ENCODE measurements at places on chromosomes 16 and 17.

DNA sequence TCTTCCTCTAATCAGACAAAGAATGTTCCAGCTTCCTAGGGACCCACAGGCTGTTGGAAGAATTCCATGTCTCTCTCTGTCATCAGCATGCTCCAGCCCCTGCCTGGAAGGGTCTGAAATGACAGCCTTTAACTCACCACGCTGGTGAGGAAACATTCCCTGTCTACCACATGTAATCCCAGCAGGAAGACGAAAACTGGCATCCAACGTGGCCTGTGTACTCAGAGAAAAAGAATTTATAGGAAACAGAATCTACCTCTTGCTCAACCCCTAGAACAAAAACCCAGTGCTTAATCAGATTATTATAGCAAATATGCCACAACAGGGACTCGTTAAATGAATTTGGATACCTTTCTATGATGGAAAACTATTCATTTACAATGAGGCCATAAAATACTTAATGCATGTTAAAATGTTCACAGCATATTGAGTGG lies 147.3 kb upstream of the FOXF1 start:
- no peak for DNase-seq

- no peak for DNase-seq
Measured at GRCh38 chr16:8184854-8185253, 405.5 kb downstream of the TMEM114 start.

DNA sequence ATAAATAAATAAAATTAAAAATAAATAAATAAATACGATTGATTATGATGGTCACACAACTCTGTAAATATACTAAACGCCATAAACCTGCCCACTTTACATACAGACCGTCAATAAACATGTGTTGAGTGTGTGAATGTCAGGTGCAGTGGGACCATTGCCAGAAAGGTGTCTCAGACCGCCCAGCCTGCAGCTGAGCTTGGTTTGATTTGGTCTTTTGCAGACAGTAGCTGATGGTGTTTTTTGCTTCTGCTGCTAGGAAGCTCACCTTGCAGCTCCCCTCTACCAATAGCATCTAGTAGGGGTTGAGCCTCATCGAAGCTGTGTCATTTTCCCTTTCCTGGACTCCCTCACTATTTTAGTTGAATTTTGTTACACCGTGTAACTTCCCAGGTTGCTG lies 23.5 kb downstream of the UBALD1 start:
- no peak for DNase-seq

- DNase-seq = no peak
Measured at GRCh38 chr16:11414815-11415775, 69.8 kb downstream of the RMI2 start.

DNA sequence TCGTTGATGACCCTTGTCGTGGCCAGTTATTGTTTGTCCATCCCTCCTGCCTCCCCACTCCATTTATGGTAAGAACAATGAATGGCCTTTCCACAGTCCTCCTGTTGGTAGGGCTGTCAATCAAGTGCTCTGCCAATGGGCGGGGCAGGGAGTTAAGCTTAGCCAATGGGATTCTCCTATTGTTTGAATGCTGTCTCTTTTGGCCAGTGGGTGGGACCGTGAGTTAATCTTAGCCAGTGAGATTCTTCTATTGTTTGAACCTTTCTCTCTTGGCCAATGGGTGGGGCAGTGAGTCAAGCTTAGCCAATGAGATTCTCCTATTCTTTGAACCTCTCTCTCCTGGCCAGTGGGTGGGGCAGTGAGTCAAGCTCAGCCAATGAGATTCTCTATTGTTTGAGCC lies 85.4 kb downstream of the IRX3 start:
- DNase-seq = no peak

GRCh38 chr17:38732376-38733281 lies 2.5 kb downstream of the CISD3 start:
- no peak for DNase-seq

GRCh38 chr16:87416826-87417527 lies 24.8 kb downstream of the MAP1LC3B start:
- no peak for DNase-seq

GRCh38 chr17:28959471-28959871 lies 8.2 kb upstream of the PHF12 start:
- DNase-seq = no peak

DNA sequence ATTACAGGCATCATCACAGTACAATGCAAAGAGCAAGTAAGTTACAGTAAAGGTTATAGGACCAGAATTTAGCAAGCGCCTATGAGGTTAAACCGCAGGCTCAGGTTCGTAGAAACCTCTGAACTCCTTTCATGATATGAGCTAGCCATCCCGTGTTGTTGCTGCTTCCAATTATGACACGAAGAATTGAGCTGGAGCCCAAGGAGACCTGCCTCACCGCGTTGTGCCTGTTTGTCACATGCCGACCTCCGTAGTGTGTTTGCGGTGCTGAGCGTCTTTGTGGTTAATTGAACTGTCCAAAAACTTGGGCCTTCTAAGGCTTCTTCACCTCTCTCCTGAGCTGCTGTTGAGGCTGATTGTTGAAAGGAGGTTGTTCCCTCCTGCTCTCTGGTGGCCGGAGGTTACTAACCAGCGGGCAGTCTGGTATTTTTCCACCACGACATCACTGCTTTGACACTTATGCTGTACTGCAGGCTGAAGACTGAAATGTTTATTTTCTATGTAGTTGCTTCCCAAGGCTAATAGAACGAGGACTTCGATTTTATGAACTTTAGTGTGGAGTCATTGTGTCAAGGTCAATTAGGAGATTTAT lies 67.5 kb downstream of the SEC14L1 start:
- DNase-seq = peak; percentile 37

GRCh38 chr16:17291289-17291688 lies 179.5 kb downstream of the XYLT1 start:
- no peak for DNase-seq

DNA sequence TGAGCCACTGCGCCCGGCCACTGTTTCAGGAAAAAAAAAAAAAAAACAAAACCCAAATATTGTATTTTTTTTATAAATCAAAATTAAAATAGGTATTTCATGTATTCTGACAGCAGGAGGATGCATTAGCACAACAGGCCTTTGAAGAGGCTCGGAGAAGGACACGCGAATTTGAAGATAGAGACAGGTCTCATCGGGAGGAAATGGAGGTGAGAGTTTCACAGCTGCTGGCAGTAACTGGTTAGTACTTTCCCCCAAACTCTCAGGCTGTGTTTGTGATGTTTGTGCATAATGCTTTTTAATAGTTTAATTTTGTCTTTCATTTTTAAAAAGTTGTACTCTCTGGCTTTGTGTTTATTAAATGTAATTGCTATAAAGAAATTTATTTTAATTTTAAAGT lies 27.6 kb upstream of the PHAF1 start:
- no peak for DNase-seq

- peak; percentile 74 for DNase-seq
Measured at GRCh38 chr17:33725675-33726271, 432.7 kb upstream of the ASIC2 start.

DNA sequence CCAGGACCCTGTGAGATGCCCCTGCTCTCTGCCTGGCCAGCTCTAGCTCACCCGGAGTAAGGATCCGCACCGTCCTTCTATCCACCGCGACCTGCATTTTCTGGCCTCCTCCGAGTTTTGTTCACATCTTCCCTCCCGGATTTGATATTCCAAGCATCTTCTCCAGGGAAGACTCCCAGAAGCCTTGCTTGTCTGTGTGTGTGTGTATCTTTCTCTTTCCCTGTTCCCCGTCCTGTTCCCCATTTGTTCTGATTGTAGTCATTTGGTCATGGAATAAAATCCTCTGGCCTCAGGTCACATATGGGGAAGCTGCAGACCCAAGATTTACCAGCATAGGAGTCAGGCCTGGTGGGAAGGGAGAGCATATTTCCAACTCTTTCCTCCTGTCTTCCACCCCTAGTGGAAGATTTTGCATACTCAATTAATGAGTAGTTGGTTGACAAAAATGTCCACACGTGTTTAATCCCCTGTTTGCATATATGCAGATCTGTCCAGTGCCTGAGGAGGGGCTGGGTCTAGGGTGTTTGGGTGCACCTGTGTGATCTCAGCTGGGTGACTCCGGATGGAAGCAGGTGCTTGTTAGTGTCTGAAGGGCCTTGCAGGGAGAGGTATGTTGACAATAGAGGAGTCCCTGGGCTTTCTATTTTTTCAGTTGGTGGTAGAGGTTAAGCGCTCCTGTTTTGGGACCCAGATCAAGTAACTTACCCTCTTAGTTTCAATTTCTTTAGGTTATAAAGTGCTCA lies 1.9 kb downstream of the PRAC1 start:
- no peak for DNase-seq

- DNase-seq = no peak
Measured at GRCh38 chr16:69922200-69922599, 28.9 kb upstream of the CLEC18A start.

DNA sequence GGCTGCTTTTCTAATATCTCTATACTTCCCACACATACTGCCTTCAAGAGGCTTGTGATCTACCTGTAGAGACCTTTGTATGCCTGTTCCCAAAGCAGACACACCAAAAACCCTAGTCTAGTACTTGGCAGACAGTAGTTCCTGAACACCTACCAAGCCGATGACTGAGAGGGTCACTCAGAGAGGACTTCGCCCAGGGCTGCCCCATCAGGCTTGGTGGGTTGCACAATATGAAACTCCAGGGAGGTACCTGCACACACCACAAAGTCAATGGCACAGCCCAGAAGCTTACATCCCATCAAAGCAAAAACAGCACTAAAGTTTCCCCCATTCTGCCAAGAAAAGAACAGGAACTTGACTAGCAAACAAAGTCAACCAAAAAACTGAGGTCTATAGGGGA lies 30.3 kb downstream of the ASPA start:
- no peak for DNase-seq

DNA sequence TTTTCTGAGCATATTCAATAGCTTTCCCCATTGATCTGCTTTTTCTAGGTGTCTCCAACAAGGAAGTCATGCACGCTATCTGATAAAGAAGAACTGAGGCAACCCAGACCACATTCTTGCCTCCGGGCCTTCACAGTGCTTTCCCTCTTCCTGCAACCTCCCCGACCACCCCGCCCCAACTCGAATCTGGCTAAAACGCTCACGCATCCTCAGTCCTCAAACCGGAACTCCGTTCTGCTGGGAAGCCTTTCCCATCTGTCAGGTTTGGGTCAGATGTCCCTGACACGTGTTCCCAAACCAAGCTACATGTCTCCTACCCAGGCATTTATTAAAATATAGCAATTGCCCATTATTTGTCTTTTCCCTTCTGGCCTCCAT lies 112.7 kb downstream of the VPS53 start:
- no peak for DNase-seq

DNA sequence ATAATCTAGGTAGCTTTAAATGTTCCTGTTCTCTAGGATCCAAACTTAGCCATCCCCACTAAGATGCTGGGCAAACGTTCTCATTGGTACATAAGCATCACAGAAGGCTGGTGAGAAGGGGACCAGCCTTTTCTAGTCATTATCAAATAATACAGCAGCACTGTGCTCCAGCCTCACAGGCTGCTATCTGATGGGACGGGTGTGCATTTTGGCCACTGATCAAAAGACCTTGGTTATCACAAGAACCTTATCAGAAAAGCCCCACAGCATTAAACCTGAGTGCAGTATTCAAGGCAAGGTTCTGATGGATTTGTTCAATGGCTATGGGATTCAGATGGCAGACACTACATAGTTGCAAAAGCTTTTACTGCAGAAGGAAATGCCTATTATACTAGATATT lies 19.1 kb upstream of the KPNB1 start:
- DNase-seq = no peak

DNA sequence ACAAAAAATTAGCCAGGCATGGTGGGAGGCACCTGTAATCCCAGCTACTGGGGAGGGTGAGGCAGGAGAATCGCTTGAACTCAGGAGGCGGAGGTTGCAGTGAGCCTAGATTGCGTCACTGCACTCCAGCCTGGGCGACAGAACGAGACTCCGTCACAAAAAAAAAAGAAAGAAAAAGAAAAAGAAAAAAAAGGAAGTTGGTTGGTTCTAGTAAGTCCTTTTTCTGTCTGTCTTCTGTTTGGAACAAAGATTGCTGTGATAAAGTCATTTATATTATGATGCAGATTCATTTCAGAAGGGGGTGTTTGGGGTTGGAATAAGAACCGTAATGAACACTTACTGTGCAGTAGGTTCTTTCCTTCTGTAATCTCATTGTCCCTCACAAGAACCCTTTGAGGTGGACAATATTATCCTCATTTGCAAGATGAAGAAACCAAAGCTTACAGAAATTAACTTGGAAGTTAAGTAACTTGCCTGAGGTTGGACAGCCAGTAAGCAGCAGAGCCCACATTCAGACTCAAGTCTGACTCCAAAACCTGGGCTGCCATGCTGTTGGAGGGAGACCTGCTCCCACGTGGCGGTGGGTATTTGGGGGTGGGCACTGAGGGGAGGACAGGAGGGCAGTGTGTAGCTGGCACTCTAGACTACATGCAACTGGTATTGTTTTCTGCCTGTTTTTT lies 10.3 kb downstream of the MINK1 start:
- DNase-seq = no peak

DNA sequence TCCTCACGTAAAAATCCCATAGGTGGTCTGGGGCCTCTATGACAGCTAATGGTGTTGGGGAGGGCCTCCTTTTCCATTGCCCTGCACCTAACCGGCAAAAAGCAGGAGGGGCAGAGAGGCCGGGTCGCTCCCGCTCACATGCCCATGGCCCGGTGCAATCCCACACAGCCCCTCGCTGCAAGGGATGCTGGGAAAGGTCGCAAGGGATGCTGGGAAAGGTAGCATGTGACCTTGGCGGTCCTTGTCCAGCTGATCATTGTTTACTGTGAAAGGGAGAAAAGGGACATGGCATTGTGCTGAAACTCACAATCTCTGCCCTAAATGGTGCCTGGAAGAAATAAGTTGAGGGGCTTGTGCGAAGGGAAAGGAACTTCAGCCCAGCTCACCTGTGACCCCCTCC lies 10.0 kb downstream of the DEF8 start:
- DNase-seq = no peak

DNA sequence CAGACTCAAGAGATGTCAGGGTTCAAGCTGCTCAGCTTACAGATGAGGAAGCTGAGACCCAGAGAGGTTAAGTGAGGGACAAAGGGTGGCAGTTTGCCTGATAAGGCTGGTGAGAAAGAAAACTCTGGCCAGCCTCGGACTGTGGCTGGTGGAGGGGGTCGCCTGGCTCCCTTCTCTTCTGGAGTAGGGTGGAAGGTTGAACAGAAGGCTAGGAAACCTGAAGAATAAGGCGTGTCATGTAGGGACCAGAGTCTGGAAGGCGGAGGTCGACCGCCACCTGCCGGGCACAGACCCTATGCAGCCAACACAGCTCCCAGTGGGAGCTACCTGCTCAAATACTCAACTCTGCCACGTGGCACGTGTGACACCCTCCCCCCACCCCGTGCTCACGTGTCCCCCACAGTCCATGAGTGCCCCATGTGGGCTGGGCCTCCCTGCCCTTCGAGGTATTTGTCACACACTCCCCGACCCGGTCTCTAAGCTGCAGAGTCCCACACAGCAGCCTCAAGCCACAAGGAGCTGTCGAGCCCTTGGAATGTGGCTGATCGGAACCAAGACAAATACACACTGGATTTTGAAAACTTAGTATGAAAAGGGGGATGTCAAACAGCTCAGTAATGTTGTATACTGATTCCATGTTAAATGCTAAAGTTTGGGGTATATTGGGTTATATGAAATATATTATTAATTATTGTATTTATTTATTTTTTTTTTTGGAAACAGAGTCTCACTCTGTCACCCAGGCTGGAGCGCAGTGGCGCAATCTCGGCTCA lies 11.8 kb downstream of the HID1 start:
- peak; percentile 61 for DNase-seq
